Left ventricle myocardium inferior (tissue), 1 donor: ENCODE measurements at places on chromosomes 4 and X. TPM values are rescaled to one million over a fixed set of nuclear protein-coding genes. Genes with fewer than 3 reads are reported as not detected.

TEC gene
- total RNA-seq, result 1.9 TPM

- no peak for DNase-seq
Observed at GRCh38 chr4:171534391-171534790, 278.8 kb upstream of the GALNTL6 start.

MAGEC3 gene
- not detected for total RNA-seq

RADX gene
- 2.3 TPM for total RNA-seq

DNA sequence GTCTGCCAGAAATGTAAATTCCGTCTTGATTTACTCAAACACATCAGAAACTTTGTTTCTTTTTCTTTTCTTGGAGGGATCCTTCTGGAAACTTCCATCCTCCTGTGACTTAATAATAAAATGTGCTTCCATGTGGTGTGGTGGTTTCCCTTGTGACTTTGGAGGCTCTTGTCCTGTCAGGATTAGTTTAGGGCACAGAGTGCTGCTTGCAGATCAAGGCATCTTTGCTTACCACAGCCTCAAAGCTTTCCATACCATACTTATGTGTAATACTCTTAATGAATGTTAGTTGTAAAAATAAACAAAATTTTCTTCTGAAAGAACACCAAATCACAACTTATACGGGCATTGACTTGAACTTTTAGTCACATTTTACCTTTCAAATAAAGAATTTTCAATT, 27.4 kb downstream of the GBA3 start:
- DNase-seq, result no peak

DGKK gene
- not detected for total RNA-seq
